NCI-H187 (cell line): ENCODE measurements at places on chromosomes 11 and 22.

DNA sequence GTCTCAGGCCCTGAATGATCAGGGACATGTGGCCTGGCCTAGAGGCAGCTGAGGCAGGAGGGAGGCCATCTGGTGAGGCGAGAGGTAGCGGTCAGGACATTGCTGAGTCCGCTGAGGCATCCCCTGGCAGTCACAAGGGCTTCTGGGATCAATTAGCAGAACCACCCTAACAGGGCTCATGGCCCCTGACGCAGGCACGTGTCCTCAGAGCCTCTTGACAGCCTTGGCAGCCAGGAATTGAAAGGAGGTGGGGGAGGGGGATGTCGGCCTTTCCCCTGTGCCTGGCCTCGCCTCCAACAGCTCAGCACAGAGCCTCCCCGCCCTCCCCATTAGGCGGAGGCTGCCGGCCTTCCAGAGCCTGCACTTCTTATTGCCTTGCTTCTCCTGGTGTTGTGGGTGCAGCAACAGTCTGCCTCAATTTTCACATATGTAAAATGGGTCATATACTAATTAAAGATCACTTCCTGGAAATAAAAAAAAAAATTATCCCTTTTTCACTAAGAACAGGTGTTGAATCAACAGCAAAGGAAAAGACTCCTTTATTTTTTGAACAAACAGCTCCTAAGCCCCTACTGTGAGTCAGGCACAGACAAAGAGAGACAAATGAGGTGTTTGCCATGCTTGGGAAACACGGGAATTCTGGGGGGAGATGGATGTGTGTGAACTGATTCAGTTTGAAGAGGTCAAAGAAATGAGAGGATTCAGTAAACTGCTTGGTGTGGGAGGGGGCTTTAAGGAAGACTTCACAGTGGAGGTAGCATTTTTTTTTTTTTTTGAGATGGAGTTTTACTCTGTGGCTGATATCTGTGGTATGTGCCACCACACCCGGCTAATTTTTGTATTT lies 55.3 kb downstream of the NFAM1 start:
- peak; percentile 27 for DNase-seq

DNA sequence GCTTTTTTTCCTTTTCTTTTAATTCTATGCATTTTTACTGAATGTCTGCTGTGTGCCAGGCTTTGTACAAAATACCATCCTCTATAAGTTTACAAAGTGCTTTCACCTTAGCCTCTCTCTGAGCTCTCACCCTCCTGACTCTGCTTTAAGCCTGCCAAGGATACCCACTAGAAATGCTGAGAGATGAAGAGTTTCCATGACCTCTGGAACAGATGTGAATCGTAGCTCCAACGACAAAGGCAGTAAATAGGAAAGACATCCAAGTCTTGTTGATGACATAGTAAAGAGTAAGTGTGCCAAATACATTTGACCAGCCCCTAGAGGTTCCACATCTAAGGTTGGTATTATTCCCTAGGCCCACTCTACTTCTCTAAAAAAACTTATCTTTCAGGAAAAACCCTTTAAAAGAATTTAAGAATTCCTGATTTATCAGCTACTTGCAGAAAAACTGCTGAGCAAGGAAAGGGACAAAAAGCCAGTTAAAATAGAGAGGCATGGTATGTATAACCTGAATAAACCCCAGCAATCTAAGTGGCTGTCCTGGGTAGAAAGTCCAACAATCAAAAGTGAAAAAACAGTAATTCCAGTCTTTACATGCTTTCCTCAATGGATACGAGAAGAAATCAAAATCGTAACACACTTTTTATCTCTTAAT lies 45.4 kb downstream of the GAB2 start:
- no peak for DNase-seq

GRCh38 chr22:50683994-50684371 lies 11.4 kb downstream of the SHANK3 start:
- DNase-seq: no peak

DNA sequence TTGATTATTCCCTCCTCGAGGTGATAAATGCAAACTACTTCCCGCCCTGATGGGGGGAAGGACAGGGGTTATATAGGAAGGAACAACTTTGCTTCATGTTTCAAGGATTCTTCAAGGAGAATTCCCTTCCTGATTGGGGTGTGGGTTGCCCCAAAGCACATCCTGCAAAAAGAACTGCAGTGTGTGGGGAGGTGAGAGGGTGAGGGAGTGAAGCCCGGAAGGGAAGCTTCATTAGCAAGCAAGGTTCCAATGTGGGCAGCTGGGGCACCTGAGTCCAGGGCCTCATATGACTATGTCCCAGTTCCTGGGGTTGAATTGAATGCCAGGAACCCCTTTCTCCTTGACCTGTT lies 326.0 kb downstream of the MN1 start:
- DNase-seq: no peak

- no peak for DNase-seq
These were observed at the start of gene ELMOD1 for GRCh38 chr11:107590460-107591377. ELMOD1 (plus strand) TSS chr11:107591147; CDS start chr11:107618190, 27,043 bp downstream.

DNA sequence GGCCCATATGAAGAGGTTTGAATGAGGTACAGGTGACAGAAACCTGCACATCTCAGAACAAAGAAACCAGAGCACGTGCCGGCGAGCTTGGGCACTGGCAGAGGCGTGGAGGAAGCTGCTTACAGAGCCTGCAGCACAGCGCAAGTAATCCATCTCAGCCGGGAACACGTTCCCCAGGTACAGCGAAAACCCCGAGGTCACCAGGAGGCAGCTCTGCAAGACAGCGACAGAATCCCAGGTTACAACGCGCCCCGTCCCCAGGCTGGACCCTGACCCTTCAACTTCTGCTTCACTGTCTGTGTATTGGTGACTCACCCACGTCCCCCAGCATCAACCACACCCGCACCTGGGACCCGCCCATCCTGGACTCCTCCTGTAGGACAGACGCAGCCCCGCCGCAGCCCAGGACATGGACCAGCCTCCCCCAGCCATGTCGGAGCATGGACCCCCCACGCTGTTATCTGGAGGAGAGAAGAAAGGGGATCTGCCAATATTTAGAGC lies 2.2 kb downstream of the MLC1 start:
- no peak for DNase-seq

DNA sequence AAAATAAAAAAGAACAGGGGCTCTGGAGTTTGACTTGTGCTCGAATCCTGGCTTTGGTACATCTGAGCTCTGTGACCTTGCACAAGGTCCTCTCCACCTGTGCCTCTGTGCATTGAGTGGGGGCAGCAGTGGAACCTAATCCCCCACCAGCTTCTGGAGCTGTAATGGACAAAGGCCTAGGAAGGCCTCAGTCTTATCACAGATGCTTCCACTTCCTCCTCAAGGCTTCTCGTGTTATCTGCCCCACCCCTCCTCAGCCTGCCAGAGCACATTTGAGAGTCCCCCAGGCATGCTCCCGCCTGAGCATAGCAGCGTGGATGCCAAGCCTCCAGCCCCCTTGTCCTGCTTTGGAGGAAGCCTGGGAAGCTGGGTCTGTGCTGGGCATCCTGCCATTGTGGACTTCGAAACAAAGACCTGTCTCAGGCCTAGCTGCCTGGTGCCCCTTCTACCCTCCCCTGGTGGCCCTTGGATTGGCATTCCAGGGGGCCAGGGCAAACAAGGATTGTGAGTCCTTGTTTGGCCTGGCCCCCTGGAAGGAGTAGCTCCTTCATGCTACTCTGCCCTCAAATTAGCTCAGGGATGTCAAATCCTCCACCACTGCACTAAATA lies 15.0 kb downstream of the SLC35E4 start:
- no peak for DNase-seq

DNA sequence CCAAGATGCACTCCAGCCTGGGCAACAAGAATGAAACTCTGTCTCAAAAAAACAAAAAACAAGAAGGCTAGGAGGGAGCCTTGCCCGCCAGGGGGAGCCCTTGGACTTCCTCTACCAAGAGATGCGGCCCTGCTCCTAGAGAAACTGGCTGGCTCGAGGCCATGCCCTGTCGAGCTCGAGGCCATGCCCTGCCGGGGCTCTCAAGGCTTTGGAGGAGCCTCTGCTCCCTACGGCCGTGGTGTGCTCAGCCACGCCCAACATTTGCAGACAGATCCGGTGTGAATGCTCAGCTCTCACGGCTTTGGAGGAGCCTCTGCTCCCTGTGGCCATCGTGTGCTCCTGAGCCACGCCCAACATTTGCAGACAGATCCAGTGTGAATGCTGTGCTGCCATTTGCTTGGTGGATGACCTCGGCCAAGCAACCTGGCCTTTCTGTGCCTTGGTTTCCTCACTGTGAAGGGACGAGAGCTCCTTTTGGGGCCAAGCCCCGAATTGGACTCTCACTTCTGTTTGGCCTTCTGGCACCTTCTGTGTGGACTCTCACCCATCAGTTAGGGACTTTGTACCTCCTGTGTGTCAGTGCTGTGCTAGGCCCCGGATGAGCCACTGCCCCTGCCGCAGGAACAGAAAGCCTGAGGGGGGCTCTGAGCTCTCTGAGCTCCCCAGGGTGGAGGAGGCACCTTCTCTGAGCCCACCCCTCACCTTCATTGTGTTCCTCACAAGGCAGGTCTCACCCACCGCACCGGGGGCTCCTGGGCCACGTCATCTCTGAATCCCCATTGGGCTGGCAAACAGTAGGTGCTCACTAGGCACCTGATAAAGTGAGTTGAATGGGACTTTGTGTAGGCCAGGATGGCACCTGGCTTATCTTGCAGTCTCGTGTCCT lies 14.1 kb downstream of the C11orf24 start:
- DNase-seq: peak; percentile 85

DNA sequence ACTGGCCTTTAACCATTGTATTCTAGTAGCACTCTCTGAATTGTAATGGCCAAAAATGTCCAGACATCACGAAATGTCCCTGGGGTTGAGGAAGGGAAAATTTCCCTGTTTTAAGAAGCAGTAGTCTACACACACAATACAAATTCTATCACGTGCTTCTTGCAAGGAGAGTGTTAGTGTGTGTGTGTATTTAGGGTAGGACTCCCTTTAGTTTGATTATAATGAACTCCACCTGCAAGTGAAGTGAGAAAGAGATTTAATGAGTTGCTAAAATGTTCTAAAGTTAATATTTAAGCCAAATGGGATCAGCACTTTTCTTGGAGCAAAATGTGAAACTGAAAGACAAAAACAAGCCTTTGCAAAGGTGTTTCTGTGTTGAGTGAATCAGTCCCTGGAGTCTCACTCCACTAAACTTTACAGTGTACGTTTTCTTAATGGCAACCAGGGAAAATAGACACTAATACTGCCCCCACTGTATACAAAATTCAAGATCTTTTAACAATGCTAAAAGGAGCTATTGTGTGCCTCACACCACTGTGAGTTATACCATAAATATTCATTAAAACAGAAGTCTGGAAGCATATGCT lies 590.3 kb upstream of the TENM4 start:
- no peak for DNase-seq

DNA sequence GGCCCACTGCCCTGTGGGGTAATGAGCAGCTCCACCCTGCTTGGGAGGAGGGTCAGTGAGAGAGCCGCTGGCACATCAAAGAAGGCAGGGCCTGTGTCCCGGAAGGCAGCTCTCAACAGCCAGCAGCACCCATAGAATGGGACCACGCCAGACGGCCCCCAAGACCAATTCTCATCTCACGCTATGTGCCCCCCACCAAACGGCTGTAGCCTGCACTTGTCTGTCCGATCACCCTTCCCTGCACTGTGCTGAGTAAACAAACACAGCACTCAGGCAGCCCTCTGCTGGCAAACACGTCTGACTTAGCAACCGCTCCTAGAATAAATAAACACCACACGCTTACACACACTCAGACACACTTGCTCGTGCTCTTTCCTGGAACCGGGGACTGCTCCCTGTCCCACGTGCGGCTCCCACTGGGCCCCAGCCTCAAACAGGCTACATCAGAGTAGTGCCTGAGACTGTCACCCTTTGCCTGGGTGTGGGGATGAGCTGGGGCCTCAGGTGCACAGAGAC lies 53.2 kb upstream of the CDON start:
- DNase-seq: peak; percentile 22

- DNase-seq: no peak
These were observed 1071.2 kb downstream of the BRD1 start for GRCh38 chr22:48756146-48757111.

GRCh38 chr11:72730243-72730642 lies 22.0 kb downstream of the ARAP1 start:
- DNase-seq: no peak

- peak; percentile 85 for DNase-seq
These were observed 107.8 kb downstream of the PTPRJ start for GRCh38 chr11:48087974-48088681.

GRCh38 chr22:20456064-20456721 lies 18.6 kb upstream of the SCARF2 start:
- no peak for DNase-seq

DNA sequence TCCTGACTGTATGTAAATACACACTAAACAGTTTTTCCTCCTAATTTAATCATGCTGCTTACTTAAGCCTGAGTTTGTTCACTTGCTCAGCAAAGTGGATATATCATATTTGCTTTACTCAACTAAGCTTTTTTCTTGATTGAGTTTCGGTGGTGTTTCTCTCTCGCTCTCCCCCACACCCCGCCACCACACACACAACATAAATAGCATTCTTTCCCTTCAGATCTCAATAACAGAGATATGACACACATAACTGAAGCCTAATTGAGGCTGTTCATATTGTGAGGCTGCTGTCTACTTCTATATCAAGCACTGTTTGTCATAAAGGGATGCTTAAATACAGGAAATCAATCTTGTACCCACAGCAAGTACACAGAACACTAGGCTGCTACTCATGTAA lies 364.9 kb downstream of the FAT3 start:
- no peak for DNase-seq

DNA sequence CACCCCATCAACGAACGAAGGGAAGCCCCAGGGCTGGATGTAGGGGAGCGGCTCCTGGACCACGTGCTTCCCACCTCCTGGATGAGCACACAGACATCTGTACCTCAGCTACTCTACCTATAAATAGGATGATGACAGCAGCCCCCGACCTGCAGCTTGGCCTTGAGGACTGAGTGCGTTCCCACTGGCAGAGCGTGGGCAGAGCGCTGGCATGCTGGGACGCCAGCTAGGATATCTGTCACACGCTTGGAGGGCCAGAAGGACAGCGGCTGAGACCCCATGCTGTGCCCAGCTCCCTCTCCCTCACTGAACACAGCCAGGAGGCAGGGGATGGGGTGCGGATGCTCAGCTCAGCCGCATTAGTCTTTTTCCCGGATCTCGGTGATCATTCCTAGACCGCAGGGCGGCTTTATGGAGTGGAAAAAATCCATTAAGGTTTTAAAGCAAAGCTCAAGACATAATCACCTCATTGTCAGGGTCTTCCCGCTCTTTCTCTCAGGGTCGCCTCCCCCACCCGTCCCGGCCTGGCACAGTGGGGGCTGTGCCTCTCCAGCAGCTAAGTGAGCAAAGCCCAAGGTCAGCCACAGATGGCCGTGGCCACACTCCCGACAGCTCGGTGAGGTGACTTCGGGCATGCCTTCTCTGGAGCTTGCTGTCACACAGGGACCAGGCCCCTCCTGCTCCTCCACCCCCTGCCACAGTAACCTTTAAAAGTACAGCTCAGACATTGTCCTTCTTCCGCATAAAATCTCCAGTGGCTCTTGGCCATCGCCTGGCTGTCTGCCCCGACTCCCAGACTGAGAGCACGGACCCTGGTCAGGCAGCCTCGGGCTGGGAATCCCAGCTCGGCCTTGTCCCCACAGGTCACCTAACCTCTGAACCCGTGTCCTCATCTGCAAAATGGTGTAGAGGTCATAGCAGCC lies 69.6 kb upstream of the SHISAL1 start:
- DNase-seq: no peak

- DNase-seq: no peak
These were observed 23.2 kb upstream of the GRK2 start for GRCh38 chr11:67243051-67243450.

- DNase-seq: no peak
These were observed 9.8 kb downstream of the OR51F2 start for GRCh38 chr11:4830909-4831308.

- DNase-seq: no peak
These were observed 916.1 kb upstream of the ANO3 start for GRCh38 chr11:25415793-25416192.

GRCh38 chr11:16346975-16347374 lies 9.4 kb downstream of the SOX6 start:
- DNase-seq: no peak
